ENCODE measurements at places on chromosomes 4 and X.

GRCh38 chr4:1285151-1285789 lies 4.4 kb upstream of the MAEA start:
- no peak for DNase-seq

- no peak for DNase-seq
Measured at GRCh38 chr4:98662626-98663225, 4.3 kb upstream of the TSPAN5 start.

DNA sequence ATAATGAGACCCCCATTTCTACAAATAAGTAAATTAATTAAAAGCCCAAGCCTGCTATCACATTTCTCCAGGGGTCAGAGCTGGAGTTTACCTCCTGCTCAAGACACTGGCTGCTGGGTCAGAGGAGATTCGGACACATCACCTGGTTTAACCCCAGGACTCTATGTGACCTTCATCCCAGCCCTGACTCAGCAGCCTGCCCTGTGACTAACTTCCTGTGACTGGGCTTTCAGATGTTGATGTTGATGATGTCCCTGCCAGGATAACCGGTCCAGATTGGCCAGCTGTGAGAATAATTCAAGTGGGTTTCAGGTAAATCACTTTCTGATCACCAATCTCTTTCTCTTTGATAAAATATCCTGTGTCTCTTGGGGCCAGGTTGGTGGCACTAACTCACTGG lies 102.4 kb upstream of the MAML3 start:
- DNase-seq: no peak

DNA sequence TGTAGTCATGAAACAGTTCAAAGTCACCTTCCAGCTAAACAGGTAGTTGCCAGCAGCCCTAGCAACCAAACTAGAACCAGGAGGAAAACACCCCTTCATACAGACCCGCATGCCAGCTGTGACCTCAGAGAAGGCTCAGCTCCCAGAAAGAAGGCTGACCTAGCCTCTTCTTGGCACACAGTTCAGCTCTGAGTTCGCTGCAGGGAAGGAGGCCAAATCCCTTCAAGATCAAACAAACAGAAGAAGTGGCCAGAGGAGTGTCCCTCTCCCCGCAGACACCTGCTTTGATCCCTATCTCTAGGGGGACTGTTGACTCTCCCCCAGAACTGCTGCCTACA lies 56.0 kb downstream of the HADH start:
- DNase-seq: no peak

DNA sequence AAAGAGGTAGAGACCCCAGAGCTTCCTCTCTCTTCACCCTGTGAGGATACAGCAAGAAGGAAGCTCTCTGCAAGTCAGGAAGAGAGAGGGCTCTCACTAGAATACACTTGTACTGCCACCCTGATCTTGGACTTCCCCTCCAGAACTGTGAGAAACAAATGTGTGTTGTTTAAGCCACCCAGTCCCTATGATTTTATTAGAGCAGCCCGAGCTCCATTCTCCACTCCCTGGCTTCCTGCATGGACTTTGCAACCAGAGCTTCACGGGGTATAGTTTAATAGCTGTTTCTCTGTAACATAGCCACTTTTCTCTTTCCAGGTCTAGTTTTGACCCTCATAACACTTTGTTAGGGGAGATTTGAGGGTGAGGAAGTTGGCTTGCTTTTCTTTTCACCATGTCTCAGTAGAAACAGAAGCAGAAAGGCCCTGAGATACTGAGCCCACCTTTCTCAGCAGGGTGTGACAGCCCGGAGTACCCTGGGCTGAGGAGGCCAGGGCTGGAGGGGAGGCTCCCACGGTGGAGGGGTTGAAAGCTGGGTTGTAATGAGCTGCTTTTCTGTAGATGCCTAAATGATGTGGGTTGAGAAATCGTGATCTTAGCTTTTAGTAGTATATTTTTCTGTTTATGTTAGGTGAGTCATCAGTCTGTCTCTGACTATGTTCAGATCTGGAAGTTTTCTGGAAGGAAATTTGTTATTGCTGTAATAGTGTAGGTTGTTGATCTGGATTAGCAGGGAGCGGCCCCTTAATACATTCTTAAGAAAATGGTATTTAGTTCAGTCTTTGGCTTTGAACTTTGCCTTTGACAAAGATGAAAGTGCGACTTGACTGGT lies 118.6 kb downstream of the PTTG2 start:
- no peak for DNase-seq

GRCh38 chrX:39536211-39536610 lies 561.5 kb downstream of the BCOR start:
- DNase-seq: no peak

Measured in iPS DF 6.9 (cell line).